ENCODE measurements at places on chromosomes 11 and 22.

GRCh38 chr11:57474803-57475115 is 14.4 kb downstream of the RTN4RL2 start:
- DNase-seq, result no peak

DNA sequence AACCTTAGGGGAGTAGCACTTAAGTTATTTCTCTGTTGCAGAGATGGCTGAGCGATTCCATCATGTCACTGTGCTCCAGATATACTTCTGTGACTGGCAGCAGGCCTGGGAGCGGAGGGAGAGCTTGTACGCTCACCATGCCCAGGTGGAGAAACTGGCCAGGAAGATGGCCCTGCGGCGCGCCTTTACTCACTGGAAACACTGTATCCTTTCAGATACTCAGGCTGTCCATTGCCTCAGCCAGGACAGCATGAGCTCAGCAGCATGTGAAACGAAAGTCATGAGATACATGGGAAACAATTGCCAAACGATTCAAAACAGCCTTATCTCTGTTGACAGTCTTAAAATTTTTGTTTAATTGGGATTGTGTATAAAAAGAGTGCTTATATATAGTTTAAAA is 78.9 kb downstream of the SFI1 start:
- DNase-seq, result no peak

DNA sequence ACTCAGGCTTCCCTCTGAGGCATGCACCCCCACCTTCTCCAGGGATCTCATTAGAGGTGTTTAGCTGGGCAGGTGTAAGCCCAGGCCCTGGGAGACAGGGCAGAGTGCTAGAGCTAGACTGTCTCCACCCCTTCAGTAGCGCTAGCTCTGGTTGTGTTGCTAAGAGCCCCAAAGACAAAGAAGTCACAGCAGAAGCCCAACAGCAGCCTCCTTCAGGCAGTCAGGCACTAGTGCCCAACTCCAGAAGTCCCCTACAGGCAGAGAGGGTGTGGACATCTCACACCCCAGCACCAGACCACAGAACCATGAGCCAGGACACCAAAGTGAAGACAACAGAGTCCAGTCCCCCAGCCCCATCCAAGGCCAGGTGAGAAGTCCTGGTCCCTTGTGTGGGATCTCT is at the start of gene CNGA4:
TSS of gene CNGA4 (plus strand) at position 188 of the 400 bp plus-strand sequence. CDS start at position 306, 118 bp downstream.
- DNase-seq, result no peak

DNA sequence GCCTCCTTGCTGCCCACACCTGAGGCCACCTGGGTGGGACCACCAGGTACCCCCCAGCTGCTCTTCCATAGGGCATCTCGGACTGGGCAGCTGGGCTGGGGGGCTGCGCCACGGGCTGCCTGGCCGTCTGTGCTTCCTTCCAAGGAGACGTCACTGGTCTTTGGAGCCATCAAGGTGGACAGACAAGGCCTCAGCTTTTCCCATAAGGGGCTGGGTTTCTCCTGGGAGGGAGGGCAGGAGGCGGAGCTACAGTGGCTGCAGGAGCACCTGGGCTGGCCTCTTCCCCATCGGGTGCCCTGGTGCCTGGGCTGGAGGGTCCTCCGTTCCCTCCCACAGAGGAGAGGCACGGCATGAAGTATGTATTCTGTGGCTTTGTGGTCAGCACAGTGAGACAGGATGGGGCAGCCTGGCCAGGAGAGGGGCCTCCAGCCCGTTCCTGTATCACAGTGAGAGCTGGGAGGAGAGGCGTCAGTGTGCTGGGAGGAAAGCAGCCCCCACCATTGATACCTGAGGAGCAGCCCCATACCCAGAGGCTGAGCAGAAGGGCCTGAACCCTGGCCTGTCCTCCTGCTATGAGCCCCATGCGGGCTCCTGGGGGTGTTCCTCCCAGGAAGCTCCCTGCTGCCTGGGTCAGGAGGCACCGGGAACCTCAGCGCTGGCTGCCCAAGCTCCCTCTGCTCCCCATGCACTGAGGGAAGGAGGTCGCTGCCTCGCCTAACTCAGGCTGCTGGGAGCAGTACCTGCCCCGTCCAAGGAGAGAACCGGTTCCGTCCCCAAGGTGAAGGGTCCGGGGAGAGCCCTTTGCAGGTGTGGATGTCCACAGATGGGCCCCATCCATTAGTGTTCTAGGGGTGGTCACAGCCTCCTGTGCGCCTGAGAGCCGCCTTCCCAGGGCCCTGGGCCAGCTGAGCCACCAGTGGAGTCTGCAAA is 1075.0 kb downstream of the BRD1 start:
- DNase-seq, result no peak

- no peak for DNase-seq
Observed at GRCh38 chr11:121293288-121293594, 670 bp downstream of the SC5D start.

GRCh38 chr11:73192272-73192671 is 25.8 kb upstream of the P2RY2 start:
- DNase-seq, result no peak

DNA sequence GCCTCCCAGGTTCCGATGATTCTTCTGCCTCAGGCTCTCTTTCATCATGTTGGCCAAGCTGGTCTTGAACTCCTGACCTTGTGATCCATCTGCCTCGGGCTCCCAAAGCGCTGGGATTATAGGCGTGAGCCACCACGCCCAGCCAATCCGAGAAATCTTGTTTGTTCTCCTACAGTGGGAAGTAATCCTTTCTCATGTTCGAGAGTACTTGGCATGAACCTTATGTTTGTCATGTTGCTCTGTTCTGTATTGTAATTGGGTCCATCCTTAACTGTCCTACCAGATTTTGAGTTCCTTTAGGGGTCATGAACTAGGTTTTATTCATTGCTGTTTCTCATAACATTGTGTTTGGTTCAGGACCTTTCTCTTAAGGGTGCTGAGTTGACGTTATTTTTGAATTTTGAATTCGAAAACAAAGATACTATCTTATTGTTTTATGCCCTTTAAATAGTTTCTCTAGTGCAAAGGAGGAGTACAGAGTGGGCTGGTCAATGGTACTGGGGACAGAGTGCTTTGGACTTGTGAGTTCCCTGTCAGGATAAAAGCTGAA is 113.4 kb upstream of the RRM1 start:
- DNase-seq, result no peak

GRCh38 chr11:48006301-48006992 is 26.1 kb downstream of the PTPRJ start:
- no peak for DNase-seq

- no peak for DNase-seq
Observed at GRCh38 chr11:1361882-1362281, 27.9 kb upstream of the BRSK2 start.

DNA sequence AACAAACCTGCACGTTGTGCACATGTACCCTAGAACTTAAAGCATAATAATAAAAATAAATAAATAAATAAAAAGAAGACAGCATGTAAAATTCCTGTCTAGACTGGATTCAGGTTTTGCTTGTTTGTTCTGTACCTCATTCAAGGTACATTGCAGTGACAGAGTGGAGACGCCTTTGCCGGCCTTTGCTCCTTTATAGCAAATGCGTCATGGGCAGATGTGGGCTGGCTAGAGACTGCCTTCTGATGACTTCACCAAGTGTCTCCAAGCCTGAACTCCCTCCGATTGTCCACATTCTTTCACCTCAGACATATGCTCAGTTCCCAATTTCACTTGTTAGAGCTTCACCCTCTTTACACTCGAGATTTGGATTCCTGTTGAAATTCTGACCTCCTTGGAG is 147.8 kb upstream of the ARHGAP20 start:
- no peak for DNase-seq

- DNase-seq, result no peak
Observed at GRCh38 chr11:11779975-11780374, 61.8 kb upstream of the USP47 start.

- DNase-seq, result no peak
Observed at GRCh38 chr11:35932121-35932520, 11.7 kb upstream of the LDLRAD3 start.

DNA sequence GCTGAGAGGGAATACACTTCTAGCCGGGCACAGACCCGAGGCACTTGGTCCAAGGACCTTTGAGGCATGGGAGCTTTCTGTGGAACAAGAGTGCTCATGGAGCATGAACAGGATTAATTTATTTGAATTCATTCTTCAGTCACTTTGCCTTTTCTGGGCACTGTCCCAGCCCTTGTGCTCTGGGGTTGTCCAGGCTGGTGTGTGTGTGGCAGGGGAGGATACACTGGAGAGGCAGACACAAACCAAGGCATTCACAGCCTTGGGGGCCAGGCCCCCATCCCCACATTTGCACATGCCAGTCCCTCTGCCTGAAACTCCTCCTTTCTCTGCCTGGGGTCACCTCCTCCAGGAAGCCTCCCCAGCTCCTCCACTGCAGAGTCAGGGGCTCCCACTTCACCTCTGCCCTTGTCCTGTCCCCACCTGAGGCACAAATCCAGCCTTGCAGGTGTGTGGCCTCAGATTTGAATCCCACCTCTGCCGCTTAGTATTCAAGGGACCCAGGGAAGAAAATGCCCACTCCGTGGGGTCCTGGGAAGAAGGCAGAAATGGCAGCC is 55.5 kb downstream of the MYO7A start:
- no peak for DNase-seq

- no peak for DNase-seq
Observed at GRCh38 chr11:5137014-5137413, 1.1 kb downstream of the OR52A5 start.

DNA sequence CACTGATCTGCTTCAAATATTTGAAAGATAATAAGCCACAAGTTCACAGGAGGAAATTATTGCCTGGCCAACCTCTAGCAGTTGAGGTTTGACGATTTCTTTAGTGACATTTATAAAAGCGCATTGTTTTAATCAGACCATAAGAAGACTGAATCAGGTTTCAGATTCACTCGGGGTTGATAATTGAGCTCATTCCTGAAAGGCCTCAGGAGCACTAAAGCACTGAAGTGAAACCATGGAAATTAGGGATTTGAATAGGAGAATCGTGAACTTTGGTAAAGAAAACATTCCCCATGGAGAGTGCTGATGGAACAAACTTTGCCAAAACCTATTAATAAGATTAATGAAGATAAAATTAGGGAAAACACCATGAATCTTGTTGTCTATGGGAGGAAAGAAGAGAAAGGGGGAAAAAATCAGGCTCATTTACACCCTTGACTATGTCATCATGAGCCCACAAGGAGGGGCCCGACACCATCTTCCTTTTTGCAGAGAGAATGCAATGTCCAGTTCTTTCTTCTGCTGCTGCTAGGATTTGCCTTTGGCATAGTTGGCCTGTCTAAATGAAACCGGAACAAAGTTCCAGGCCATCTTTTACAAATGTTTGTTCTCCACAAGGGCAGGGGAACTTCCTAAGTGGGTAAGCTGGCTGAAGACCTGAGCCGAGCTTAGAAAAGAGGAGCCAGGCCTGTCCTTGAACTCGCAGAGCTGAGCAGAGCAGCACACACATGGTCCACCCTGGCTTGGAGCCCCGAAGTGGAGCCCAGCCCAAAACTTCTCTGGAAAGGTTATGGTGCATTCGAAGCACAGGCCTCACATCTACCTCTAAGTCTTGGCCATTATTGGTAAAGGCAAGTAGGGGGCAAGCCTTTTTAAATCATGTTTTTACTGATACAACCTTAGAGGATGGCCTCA is 56.1 kb upstream of the EIF3M start:
- DNase-seq, result no peak

- DNase-seq, result no peak
Observed at GRCh38 chr22:44822534-44822933, 70.2 kb downstream of the ARHGAP8 start.

- no peak for DNase-seq
Observed at GRCh38 chr11:62033191-62034035, 66.0 kb upstream of the FTH1 start.

DNA sequence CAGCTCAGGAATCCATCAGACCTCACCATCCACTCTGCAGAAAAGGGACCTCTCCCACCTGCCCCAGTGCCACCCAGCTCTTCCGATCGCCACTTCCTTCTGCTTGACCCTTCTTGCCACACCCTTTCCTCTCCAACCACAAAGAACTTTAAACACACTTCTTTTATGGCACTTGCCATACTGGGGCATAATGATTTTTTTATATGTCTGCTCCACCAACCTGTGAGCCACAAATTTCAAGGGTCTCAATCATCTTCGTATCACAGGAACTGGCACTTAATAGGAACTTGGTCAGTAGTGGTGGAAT is 11.7 kb upstream of the MYH9 start:
- DNase-seq, result no peak

GRCh38 chr22:28395920-28396753 is 283.5 kb downstream of the TTC28 start:
- DNase-seq, result no peak

GRCh38 chr11:65563601-65564000 is 5.4 kb upstream of the LTBP3 start:
- DNase-seq, result no peak

GRCh38 chr11:95641495-95641894 is 148.1 kb downstream of the FAM76B start:
- DNase-seq, result no peak

DNA sequence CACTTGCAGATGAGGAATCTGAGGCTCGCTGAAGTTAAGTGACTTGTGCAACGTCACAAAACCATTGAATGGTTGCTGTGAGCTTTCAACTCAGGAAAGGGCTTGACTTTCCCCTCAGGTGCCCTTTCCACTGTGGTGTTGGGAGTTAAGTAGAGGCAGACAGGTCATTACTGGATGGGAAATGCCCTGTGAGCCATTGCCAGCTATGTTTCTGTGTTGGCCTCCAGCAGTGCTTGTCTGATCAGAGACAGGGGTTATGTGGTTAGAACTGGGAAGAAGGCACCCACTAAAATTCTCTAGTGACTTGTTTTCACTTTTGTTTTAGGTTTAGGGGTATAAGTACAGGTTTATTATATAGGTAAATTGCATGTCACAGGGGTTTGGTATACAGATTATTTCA is 96.6 kb downstream of the FDX1 start:
- no peak for DNase-seq

- no peak for DNase-seq
Observed at GRCh38 chr11:80034801-80035200, 594.0 kb upstream of the TENM4 start.

DNA sequence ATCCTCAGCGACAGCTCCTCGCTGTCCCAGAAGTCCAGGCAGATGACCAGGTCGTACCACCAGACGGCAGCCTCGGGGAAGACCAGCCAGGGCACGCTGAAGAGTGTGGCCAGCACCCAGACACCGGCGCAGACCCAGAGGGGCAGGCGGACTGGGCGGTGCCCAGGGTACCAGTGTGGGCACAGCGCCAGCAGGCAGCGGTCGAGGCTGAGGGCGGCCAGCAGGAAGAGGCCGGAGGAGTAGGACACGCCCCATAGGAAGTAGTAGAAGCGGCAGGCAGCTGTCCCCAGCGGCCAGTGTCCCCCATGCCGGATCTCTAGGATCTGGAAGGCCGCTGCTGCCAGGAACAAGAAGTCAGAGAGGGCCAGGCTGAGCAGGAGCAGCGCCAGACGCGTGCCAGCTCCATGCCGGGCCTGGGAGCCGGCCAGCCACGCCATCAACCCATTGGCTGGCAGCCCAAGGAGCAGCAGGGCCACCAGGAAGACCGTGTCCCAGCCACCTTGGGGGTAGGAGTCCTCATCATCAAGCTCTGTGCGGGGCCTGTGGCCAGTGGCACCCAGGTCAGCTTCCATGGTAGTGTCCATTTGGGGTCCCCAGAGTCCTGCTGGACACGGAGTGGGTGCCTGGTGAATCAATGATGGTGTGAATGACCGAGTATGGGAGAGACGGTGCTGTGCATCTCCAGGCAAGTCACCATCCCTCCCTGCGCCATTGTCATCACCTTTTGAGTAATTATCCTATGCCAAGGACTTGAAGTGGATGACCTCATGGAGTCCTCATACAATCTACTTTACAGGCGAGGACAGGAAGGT is at the start of gene GPR152:
TSS of gene GPR152 (minus strand) at position 589 of the 812 bp plus-strand sequence. CDS start at position 584, 5 bp downstream.
- no peak for DNase-seq

Measured in stimulated activated CD8-positive, alpha-beta memory T cell treated with anti-CD3 and anti-CD28 coated beads, Interleukin-7, amount 100 ng/mL, for 1 hour (primary cell).